NB4 (cell line): ENCODE measurements at places on chromosomes 6 and 20.
A peak's percentile ranks its signal among the peaks of the same experiment; 100 is the strongest.

DNA sequence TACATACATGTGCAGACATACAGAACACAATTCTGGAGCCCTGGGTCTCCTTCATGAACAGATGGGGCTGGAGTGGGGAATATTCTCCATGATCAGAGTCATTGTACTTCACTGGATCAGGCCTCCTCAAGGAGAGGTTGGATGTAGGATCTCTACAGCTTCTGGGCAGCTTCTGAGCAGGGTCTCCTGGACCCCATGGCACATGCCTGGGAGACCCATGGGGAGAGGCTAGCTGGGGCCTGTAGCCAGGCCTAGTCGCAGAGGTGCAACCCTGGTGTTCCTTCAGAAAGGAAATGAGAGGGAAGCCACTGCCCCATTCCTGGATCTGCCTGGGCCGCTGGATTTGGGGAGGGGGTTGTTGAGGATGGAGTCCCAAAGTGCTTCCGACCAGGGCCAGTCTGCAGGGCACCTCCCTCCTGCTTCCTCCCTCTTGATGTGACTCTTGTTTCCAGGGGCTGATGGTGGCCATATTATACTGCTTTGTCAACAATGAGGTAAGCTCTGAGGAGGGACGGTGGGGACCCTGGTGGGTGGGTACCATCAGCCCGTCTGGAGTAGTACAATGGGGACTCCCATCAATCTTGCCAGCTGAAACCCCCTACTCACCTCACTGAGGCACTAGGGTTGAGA, 31.8 kb downstream of the GLP1R start:
- no peak for DNase-seq

DNA sequence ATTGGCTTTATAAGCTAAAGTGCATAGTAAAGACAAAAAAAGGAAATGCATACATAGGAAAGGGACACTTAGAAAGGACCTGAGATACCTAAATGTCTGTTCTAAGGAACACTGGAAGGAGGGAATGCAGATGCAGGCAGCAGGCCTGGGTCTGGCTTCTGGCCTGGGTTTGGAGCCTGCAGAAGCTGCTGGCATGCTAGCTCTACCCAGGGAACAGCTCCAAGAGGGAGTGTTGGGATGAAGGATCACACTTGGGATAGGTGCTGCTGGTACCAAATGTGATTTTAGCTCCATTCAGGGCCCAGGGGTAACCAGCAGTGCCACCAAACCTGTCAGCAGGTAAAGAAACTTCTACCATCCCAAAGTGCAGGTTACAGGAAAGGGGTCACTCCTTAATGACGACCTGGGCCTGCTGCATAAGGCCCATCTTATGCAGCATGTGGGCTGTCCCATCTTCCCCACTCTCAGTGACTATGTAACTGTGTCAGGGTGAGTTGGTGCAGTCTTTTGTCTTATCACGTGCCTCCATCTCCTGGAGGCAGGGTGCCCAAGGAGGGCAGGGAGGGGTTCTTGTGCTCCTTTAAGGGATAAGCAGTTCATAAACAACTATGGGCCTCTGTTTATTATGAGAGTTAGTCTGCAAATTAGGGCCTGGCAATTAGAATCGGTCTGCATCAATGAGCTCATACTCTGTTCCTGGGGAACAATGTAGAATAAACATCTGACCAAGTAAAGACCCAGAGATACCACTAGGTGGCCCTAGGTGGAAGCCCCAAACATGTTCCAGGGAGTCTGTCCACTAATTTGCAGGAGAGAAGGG, 26.9 kb downstream of the DDX27 start:
- peak; percentile 68 for DNase-seq

DNA sequence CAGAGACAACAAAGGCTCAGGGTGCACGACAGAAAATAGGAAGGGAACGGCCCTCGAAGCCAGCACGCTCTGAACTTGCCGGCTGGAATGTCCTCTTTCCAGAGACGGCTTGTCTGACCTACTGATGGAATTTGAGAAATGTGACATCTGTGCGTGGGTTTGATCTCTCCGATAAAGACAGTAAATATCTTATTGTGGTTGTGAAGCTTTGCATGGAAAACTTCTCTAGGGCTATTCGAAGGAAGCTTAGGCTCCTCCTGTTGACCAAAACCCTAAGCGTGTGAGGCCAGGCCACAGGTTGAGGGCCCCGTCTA, 247.3 kb downstream of the ZNF217 start:
- no peak for DNase-seq

- no peak for DNase-seq
Observed at GRCh38 chr6:41488433-41489119, 57.6 kb upstream of the FOXP4 start.

DNA sequence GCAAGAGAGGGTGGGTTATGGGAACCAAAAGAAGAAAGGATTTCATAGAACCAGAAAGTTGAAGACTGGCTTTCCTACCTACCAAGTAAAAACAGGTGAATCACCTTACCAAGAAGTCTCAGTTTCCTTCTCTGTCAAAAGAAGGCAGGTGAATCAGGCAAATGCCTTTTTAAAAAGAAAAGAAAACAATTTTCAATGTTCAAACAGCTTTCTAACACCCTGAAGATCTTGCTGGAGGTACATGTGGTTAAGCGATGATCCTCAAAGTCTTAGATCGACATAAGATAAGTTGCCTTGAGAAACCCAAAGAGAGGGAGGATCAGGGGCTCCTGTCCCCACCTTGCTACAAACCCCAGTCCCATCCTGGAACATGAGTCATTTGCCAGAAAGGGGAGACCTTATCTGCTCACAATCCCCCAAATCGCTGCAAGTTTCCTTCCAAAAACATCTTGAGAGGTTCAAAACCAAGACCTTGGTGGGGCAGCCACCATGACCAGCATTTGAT, 71.6 kb downstream of the NFATC2 start:
- no peak for DNase-seq

GRCh38 chr6:26158076-26158580, 70.9 kb downstream of the HFE start:
- DNase-seq = peak; percentile 98

DNA sequence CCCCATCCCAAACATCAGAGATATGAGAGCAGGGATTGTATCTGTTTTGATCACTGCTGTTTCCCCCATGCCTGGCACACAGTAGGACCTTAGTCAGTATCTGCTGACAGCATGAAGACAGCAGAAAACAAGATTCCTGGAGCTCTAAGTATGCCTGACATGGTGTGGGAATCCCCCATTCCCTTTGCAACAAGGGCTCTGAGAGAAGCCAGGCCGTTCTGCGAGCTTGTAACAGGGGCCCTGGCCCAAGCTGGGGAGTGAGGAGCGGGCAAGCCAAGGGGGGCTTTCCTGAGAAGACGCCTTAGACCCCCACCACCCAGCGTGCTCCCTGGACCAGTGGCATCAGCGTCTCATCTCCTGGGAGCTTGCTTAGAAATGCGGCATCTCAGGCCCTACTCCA, 25.2 kb downstream of the PREX1 start:
- DNase-seq = no peak

GRCh38 chr6:111990214-111990613, 63.7 kb upstream of the CCN6 start:
- DNase-seq = no peak

DNA sequence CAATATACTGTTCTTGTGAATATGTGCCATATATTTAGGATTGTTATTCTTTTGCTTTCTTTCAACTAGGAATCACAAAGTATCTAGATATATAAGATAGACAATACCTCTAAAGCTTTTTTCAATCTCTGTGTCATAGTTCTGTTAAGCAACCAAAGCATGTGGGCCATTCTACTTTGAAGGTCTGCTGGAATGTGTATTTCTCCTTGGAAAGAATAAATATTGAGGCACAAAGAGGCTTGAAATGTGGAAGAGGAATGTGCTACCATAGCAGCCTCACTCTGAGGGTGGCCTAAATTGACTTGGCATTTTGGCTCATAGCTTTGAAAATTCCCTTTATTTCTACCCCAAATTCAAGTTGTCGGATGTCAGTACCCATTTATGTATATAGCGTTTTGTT, 488.5 kb upstream of the MAN1A1 start:
- no peak for DNase-seq

- no peak for DNase-seq
Observed at GRCh38 chr6:116073765-116074440, 13.2 kb upstream of the FRK start.

DNA sequence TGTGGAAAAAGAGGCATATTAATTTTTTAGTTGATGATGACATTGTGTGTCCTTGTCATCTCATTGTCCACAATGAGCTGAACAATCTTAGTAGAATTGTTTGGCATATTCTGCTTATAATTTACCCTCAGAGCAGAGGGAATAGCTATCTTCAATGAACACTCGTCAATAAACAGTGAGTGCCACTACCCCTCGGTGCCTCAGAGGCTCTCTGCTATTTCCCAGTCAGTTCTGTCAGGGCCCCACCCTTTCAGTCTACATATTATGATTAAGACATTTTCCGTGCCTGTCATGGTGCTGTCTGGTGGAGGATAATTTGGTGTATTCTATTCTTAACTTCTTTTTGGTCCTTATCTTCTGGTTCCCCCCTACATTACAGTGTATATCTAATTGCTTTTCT, 31.2 kb downstream of the NUS1 start:
- DNase-seq = no peak

DNA sequence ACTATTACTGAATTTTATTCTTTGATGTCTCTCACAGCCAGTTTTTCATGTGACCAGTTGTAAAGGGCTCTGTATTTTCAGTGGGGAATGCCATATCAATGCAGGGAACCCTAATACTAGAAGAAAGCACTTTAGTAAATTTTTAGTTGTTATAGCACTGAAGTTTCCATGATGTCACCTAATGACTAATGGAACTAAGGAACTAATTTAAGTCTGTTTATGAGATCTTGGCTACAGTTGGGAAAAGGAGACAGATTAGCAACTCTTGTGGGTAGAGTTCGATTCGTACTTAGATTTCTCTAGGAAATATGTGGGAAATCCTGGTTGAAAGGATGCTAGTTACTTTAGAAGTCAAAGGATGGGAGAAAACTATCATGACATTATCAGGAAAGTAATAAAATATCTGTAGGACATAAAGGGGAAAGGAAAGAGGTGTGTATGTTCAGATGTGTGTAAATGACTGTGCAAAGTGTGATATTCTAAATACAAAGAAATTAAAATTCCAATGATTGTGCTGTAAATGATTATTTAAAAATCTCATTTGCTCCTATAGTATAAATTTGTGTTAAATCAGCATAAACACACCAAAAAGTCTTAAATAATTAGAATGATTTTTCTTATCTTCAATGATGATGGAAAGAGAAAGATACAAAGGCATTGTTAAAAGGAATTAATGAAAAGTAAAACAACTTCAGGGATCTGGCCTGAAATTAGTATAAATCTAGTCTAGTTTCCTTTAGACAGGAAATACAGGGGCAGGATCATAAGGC, 103.4 kb downstream of the LRRC1 start:
- no peak for DNase-seq

GRCh38 chr20:32982617-32983458, 21.4 kb downstream of the SUN5 start:
- DNase-seq = no peak

DNA sequence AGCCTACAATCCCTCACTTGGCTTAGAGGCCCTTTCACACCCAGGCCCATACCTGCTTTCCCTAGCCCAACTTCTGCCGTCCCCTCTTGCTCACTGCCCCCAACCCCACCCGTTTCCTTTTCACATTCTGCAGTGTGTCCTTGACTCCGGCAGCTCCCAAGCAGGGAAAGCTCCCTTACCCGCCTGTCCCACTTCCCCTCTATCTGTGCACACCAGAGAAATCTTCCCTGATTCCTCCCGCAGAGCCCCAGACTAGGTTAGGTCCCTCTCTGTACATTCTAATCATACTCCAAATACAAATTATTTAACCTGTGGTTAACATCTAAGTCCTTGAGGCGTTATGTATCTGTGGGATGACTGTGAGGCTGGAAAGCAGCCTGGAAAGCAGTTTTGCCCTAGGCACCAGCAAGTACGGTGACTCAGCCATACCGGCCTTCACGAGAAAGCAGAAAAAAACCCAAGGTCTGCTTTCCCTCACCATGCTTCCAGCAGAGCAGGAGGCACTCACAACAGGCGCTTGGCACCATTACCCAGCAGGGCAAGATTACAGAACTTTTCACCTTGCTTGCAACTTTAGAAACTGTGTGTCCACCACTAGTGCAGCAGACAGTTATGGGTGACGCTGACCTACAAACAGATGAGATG, 22.3 kb downstream of the ELOVL5 start:
- DNase-seq = peak; percentile 23
